ENCODE measurements at places on chromosomes 6 and 20.

- H3K4me3 ChIP-seq = no peak overlapping the region
- H3K4me1 ChIP-seq = no peaks in the 10 kb centered on the region
Measured at GRCh38 chr6:55496201-55496600, 82.8 kb downstream of the HMGCLL1 start.

GRCh38 chr6:36855750-36856149 lies 16.5 kb upstream of the CPNE5 start:
- H3K4me1 ChIP-seq = peaks cover 5% of the 10 kb centered on the region
- H3K36me3 ChIP-seq = peaks cover 8% of the 10 kb centered on the region
- no peaks in the 10 kb centered on the region for H3K27me3 ChIP-seq
- no peak overlapping the region for H3K4me3 ChIP-seq
- peak overlapping the region; percentile 57 for H3K27ac ChIP-seq

DNA sequence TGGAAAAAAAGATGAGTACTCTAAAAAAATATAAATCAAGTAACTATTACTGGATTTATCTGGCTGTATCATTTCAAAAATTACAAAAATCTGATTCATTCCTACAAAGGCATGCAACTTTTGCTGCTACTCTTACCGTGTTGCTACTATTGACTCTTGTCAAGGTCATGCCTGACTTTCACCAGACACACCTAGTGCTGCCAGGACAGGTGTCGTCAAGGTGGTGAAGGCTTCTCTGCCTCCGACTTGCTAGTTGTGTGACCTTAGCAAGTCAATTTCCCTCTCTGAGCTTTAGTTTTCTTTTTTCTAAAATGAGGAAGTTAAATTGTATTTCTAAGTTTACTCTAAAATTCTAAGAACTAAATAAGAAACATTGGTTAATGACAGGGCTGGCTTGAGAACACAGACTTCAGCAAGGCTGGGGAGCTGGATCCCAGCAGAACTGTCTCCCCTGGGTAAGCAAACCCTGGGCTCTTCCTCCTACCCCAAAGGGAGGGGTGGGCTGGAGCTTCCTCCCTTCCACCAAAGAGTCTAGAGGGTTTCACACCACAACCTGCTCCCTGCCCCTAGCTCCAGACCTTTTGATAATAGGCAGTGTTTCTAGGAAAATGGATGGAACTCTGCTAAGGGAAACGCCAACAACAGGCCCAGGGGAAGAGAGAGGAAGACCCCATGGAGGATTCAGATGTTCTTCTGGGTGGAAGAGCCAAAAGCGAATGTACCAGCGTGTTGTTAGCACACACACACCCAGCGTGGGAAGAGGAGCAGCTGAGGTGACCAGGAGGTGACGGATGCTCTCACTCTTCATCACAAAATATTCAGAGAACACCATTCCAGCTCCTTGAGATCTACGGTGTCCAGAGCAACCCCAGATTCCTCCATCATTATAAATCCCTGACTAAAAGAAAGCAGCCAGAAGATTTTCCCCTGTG lies 47.9 kb upstream of the CITED2 start:
- no peaks in the 10 kb centered on the region for H3K27me3 ChIP-seq
- no peak for DNase-seq
- H3K4me3 ChIP-seq = no peak overlapping the region
- H3K4me1 ChIP-seq = no peaks in the 10 kb centered on the region
- H3K27ac ChIP-seq = no peak overlapping the region

DNA sequence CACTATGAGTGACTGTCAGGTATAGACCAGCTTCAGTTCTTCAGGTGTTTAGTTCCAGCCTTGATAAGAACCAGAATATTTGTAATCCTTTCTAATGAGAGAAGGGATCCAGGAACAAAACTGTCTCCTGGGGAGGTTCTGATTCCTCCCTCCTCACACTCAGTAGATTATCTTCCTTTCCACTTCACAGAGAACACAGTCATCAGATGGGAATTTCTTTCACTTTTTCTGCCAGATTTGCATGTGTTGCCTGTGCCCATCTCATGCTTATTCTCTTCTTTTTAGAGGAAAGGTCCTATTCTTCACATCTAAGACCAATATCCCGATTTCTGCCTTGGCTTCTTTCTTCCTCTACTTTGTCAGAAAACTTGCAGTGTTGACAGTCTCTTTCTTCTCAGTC lies 50.8 kb downstream of the CD109 start:
- no peaks in the 10 kb centered on the region for H3K4me1 ChIP-seq
- no peak overlapping the region for H3K4me3 ChIP-seq
- DNase-seq = no peak
- no peak overlapping the region for H3K27ac ChIP-seq

- H3K36me3 ChIP-seq = no peaks in the 10 kb centered on the region
- no peaks in the 10 kb centered on the region for H3K4me1 ChIP-seq
- no peak overlapping the region for H3K27ac ChIP-seq
- H3K4me3 ChIP-seq = no peak overlapping the region
- peaks cover 99% of the 10 kb centered on the region for H3K27me3 ChIP-seq
Measured at GRCh38 chr6:28814032-28814976, 109.5 kb downstream of the TRIM27 start.

- no peak overlapping the region for H3K27ac ChIP-seq
- H3K36me3 ChIP-seq = no peaks in the 10 kb centered on the region
- no peak overlapping the region for H3K4me3 ChIP-seq
- peak; percentile 41 for DNase-seq
Measured at GRCh38 chr6:129774697-129775447, 64.9 kb upstream of the ARHGAP18 start.

DNA sequence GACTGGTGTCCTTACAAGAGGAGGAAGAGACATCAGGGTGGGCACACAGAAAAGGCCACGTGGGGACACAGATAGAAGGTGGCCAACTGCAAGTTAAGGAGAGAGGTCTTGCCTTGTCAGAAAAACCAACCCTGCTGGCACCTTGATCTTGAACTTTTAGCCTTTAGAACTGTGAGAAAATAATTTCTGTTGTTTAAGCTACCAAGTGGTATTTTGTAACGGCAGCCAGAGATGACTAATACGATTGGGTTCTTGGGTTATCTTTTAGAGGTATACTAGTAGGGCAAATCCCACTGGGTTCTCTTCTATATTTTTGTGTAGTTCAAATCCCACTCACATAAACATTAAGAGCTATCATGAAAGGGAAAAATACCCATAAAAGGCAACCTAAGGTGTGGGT lies 31.9 kb upstream of the ZBTB24 start:
- H3K4me1 ChIP-seq = peaks cover 7% of the 10 kb centered on the region
- DNase-seq = no peak
- H3K27me3 ChIP-seq = no peaks in the 10 kb centered on the region
- no peak overlapping the region for H3K27ac ChIP-seq

DNA sequence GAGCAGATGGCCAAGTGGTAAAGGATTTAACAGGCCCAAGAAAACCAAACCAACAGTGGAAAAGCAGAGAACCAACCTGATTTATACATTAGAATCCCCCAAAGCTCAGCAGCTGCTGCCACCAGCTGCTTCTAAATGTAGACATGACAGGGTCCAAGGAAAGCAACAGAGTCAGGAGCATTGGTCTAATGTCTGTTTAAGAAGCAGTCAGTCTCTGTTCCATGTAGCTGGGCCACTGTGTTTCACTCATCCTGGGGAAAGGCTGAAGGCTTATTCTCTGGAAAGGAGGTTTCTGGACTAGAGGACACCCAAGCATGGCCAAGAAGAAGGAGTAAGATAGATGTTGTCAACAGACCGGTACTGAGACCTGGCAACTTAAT lies 75.4 kb downstream of the TMEM244 start:
- no peak overlapping the region for H3K27ac ChIP-seq
- no peaks in the 10 kb centered on the region for H3K36me3 ChIP-seq
- no peak for DNase-seq
- no peaks in the 10 kb centered on the region for H3K27me3 ChIP-seq
- no peaks in the 10 kb centered on the region for H3K4me1 ChIP-seq

- H3K36me3 ChIP-seq = peaks cover 59% of the 10 kb centered on the region
- no peak overlapping the region for H3K4me3 ChIP-seq
- no peaks in the 10 kb centered on the region for H3K27me3 ChIP-seq
- no peak overlapping the region for H3K27ac ChIP-seq
Measured at GRCh38 chr20:47225458-47225857, 131.0 kb downstream of the ZMYND8 start.

DNA sequence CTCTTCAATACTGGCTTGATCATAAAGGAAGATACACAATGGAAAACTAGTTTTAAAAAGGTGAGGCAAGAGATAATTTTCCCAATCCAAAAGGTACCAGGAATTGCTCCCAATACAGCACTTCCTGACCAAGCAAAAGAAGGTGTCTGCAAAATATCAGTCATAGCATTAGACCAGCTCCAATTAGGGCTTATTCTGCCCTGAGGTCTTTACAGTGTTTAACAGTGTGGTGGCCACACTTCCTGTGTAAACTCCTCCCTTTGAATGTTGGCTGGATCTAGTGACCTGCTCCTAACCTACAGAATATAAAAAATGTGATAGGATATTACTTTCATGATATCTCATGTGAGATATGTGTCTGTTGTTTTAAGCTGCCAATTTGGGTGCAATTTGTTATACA lies 57.1 kb upstream of the BTN3A2 start:
- H3K36me3 ChIP-seq = no peaks in the 10 kb centered on the region
- no peak overlapping the region for H3K27ac ChIP-seq

DNA sequence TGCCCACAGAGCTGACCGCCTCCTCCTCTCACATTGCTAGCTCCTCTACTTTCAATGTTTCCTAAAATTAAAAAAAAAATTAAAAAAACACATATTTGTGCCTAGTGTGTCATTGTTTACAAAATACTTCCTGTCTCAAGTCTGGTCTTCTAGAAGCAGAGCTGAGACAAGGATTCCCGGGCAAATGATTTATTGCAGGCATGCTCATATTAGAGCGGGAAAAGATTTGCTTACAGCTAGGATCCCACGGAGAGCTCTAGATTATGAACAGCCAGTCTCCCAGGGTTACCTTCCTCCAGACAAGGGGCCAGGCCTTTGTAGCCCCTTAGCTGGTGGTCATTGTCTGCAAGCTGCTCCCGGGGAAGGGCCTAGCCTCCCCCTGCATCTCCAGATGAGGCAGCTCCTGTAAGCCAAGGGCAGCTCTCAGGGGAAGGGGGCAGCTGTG lies 9.4 kb downstream of the PACSIN1 start:
- no peak overlapping the region for H3K27ac ChIP-seq
- no peaks in the 10 kb centered on the region for H3K36me3 ChIP-seq
- H3K27me3 ChIP-seq = no peaks in the 10 kb centered on the region

DNA sequence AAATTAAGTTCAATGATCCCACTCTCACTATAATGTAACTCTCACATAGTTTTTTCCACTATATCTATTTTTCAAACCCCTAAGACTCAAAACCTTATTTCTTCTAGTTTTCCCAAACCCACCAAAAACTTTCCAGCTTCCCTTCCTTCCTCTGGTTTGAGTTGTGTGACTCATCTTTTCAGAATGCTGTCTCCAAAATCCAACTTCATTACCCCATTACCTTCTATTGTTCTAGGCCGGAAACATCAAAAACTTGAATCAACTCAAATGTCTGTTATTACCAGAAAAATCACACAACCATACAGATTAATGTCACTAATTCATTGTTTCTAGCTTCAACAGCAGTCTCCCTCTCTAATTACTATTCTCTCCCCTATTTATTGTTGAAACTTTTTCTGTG lies 1090.3 kb downstream of the HACE1 start:
- no peak overlapping the region for H3K4me3 ChIP-seq
- no peak for DNase-seq
- no peaks in the 10 kb centered on the region for H3K36me3 ChIP-seq
- no peak overlapping the region for H3K27ac ChIP-seq
- no peaks in the 10 kb centered on the region for H3K4me1 ChIP-seq
- no peaks in the 10 kb centered on the region for H3K27me3 ChIP-seq

- DNase-seq = no peak
- no peaks in the 10 kb centered on the region for H3K27me3 ChIP-seq
- H3K27ac ChIP-seq = no peak overlapping the region
- H3K4me1 ChIP-seq = peaks cover 28% of the 10 kb centered on the region
- no peaks in the 10 kb centered on the region for H3K36me3 ChIP-seq
Measured at GRCh38 chr20:59830665-59831023, 102.8 kb downstream of the SYCP2 start.

- DNase-seq = no peak
- H3K27ac ChIP-seq = no peak overlapping the region
- no peak overlapping the region for H3K4me3 ChIP-seq
- no peaks in the 10 kb centered on the region for H3K27me3 ChIP-seq
Measured at GRCh38 chr6:76852776-76853175, 610.5 kb downstream of the HTR1B start.

- H3K27me3 ChIP-seq = no peaks in the 10 kb centered on the region
- H3K36me3 ChIP-seq = no peaks in the 10 kb centered on the region
- peaks cover 28% of the 10 kb centered on the region for H3K4me1 ChIP-seq
- no peak for DNase-seq
Measured at GRCh38 chr20:54218470-54218869, 10.6 kb downstream of the PFDN4 start.

DNA sequence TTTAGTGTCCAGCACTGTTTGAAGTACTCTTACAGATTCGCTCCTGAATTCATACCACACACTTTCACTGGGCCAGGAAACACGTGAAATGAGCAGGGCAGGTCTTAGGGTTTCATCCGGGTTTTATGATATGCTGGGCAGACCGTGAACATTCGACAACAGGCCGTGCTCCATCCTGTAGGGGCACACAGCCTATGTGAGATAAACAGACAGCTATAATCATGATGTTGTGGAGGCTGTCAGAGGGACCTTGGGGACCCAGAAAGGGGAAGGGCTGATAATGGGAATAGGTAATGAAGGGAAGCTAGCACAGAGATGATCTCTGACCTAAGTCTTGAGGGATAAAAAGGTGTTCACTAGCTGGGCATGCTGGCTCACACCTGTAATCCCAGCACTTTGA lies 110.4 kb downstream of the RIN2 start:
- DNase-seq = no peak
- H3K36me3 ChIP-seq = peaks cover 28% of the 10 kb centered on the region
- H3K4me3 ChIP-seq = no peak overlapping the region
- no peaks in the 10 kb centered on the region for H3K27me3 ChIP-seq
- H3K4me1 ChIP-seq = no peaks in the 10 kb centered on the region

- H3K4me1 ChIP-seq = peaks cover 6% of the 10 kb centered on the region
- H3K4me3 ChIP-seq = no peak overlapping the region
- H3K36me3 ChIP-seq = no peaks in the 10 kb centered on the region
- peaks cover 12% of the 10 kb centered on the region for H3K27me3 ChIP-seq
- no peak for DNase-seq
- no peak overlapping the region for H3K27ac ChIP-seq
Measured at GRCh38 chr20:32539817-32540675, 45.1 kb downstream of the NOL4L start.

DNA sequence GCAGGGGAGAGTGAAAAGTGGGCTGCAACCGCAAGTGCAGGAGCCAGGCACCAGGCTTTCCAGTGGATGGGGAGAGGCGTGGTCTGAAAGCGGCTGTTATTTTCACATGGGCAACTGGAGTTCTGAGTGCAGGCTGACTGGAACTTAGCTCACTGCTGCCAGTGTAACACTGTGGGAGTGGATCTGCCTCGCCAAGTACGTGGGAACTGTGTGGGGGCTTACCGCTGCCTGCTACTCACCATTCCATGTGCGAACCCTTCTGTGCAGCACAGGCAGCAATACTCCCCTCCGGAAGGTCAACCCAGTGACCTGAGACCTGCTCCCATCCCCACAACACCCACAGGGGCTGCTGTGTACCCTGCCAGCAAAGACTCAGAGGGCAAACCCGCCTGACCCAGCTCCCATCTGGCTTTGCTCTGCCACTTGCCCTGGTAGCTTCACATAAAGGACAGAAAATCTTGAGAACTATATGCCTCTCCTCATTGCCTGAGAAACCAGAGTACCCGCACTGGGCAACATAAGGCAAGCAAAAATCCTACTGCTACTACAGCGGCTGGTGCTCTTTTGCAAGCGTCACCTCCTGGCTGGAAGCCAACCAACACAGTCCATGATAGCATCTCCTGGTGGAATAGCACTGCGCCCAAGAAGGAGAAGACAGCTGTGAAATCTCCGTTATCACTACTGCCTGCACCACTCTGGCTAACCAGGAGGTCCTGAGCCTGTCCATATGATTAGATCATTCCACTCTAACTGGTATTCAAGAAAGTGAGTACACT lies 54.4 kb upstream of the SIRPG start:
- no peak overlapping the region for H3K27ac ChIP-seq
- DNase-seq = no peak
- no peaks in the 10 kb centered on the region for H3K27me3 ChIP-seq
- H3K4me3 ChIP-seq = no peak overlapping the region
- H3K4me1 ChIP-seq = no peaks in the 10 kb centered on the region

All from heart right ventricle (tissue), 16 donors.